ENCODE measurements at places on chromosomes 12 and 14.

GRCh38 chr14:29461101-29461500, 466.5 kb downstream of the PRKD1 start:
- DNase-seq: no peak

- no peak for DNase-seq
Observed at GRCh38 chr14:24147761-24148428, 597 bp downstream of the RNF31 start.

- DNase-seq: no peak
Observed at GRCh38 chr12:58097741-58098140, 156.4 kb downstream of the ATP23 start.

- DNase-seq: no peak
Observed at GRCh38 chr12:103518899-103519298, 23.1 kb upstream of the C12orf42 start.

- no peak for DNase-seq
Observed at GRCh38 chr12:6228535-6229223, 28.5 kb downstream of the CD9 start.

DNA sequence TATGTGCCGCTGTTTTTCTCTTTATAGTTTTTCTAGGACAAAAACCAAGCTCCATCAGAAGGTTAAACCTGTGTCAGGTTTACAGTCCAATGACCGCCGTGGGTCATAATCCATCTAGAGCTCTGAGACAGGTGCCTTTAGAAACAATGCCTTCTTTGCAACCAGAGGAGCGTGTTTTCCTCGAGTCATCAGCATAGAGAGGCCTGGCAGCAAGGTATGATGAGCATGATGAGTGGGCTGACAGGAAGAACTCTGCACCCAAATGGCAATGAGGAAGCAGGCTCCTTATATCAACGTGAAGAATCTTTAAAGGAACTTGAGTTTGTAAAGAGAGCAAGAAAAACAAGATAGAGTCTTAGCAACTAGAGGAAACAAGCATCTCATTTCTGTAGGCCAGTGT, 60.5 kb upstream of the NUDT4 start:
- no peak for DNase-seq

DNA sequence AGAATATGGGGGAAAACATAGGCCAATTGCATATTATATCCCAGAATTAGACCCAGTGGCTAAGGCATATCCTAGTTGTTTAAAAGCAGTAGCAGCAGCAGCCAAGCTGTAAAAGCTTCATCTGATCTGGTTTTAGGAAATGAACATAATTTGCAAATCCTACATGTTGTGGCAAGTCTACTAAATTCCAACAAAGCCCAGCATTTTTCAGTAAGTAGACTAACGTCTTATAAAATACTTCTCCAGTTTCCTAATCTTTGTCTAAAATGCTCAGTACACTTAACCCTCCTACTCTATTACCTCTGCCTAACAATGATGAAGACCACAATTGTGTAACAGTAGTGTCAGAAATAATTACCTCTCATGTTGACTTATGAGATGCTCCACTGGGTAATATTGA, 70.9 kb upstream of the RERGL start:
- DNase-seq: no peak

DNA sequence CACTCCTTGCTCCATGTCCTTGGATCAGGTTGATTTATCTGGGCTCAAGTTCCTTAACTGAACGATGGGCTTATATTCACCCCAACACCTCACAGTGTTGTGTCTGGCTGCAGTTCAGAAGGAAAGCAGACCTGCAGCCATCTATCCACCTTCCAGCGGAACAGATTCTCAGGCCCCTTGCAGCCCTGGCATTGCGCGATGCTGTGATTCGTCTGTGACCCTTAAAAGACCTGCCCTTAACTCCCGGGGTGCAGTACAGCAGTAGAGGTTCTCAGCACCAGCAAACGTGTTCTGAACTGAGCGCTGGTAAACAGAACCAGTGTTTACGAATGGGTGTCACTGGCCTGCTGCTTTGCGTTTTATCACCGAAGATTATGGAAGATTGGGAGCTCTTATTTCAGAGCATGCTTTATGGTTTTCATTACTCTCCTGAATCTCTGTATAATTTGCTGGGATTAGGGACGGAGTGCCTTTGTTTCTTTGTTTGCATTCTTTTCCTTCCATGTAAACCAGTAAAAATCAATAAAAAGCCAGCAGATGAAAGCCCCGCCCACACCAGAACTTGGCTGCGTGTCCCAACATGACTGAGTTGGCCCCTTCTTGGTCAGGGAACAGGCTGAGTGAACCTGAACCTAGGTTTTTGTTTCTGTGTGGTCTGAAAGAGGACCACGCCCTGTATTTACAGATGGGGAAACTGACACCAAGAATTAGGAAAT, 286.7 kb upstream of the CRY1 start:
- no peak for DNase-seq

- DNase-seq: no peak
Observed at GRCh38 chr12:55743406-55744339, 751 bp downstream of the GDF11 start.

GRCh38 chr12:15225136-15225862, 4.1 kb upstream of the RERG start:
- DNase-seq: no peak

DNA sequence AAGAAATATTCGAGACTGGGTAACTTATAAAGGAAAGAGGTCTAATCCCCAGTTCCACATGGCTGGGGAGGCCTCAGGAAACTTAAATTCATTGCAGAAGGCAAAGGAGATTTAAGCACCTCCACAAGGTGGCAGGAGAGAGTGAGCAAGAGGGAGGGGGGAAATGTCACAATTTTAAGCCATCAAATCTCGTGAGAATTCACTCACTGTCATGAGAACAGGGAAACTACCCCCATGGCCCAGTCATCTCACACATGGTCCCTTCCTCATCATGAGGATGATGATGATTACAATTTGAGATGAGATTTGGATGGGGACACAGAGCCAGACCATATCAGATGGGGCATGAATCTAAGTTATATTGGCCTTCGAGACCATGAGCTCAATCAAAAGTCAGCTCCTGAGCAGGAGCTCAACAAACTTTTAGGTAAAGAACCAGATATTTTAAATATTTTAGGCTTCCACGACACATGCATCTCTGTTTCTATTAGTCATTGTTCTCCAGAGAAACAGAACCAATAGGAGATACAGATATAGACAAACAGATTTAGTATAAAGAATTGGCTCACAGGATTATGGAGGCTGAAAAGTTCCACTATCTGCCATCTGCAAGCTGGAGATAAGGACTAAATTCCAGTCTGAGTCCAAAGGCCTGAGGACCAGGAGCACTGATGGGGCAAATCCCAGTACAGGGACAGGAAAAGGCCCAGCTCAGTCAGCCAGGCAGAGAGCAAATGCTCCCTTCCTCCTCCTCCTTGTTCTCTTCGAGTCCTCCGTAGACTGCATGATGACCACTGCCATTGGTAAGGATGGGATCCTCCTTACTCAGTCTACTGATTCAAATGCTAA, 24.9 kb downstream of the DGLUCY start:
- no peak for DNase-seq

GRCh38 chr12:47899466-47899865, 5.3 kb downstream of the VDR start:
- no peak for DNase-seq

GRCh38 chr14:92122761-92123160, 992 bp downstream of the CPSF2 start:
- no peak for DNase-seq

DNA sequence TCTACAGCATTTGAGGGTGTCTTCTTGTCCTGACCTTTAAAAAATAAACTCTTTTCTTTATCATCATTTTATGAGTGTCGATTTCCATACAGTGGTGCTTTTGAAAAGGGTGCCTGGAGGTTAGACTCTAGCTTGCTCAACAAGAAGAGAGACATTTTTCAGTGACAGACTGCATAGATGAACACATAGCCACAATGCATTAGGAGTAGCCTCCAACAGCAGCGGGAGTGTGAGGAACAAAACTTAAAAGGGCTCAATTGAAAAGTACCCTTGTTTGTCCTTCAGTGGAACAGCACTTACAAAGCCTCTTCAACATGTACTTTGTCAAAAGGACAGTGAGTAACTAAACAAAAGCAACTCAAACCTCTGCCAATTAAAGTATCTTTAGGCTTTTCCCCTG, 119.3 kb downstream of the SOX5 start:
- no peak for DNase-seq

GRCh38 chr12:46358791-46359666, 13.5 kb downstream of the SLC38A2 start:
- no peak for DNase-seq

DNA sequence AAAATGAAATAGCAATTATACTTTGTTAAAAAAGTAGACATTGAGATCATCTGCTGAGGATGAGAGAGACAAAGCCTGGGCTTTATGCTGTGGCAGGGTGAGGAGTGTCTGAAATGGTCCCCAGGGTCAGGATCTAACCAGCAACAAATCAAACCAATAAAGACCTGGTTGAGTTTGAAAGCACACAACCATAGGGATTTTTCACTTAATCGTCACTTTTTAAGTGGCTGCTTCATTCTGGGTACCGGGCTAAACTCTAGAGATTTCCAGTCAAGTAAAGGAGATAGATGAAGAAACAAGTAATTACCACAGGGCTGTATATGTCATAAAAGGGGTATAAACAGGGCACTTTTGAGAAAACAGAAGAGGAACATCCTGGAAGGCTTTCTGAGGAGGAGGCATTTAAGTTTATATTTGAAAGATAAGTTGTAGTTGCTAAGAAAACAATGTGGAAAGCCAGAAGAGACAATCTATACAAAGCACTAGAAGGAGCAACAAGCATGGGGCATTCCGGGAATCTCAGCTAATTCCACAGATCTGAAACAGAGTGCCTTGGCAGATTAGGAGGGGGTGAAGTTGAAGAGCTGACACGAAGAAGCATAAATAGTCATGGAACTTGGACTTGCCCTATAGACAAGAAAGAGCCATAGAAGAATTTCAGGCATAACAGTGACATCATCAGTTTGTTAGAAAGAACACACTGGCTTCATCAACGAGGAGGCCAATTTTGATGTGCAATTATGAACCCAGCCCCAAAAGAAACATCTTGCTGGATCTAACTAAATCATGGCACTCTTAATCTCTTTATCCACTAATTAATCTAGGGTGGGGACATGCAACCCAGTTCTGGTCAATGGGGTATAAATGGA, 46.9 kb upstream of the FRS2 start:
- no peak for DNase-seq

DNA sequence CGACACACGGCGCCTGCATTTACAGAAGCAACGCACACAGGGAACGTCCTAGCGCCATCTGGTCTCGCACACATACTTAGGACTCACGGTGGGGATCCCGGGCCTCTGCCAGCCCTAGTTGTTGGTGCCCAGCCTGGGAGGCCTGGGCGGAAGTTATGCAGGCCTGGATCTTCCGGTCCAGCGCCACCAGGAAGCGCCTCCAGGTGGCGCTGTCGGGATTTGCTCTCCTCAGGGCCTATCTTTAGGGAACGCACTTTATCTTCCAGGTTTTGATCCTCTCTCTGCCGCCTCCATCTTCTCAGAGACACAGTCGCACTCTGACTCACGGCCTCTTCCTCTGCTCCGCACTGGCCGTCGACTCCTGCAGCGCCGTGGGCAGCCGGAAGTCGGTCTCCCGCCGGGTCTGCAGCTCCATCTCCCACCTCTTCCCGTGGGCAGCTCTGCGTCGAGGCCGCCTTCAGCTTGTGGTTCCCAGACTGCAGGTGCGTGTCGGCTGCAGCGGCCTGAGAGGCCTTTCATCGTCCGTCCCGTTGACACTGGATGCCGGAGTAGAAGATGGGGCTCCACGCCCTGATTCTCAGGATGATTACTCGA, 760.4 kb downstream of the TMEM121 start:
- no peak for DNase-seq

DNA sequence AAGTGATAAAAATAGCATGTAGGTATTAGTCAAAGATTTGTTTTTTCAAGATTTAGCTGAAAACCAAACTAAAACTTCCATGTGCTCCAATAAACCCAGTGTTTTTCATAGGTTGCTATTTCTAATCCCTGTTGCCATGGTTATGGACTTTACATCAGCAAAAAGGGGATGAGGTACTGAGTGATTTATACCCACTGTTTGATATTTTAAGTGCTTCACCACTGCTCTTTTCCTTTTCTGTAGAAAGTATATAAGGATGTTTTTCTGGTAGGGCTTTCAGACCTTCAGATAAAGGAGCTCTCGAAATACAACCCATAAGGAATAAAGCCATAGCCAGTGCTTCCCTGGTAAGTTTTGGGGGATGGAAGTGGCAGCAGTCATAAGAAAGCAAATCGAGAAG, at the start of gene OTOGL:
Gene OTOGL (plus strand): TSS at position 279 of the 400 bp plus-strand sequence. CDS start 109,895 bp downstream, outside the sequence.
- DNase-seq: no peak

DNA sequence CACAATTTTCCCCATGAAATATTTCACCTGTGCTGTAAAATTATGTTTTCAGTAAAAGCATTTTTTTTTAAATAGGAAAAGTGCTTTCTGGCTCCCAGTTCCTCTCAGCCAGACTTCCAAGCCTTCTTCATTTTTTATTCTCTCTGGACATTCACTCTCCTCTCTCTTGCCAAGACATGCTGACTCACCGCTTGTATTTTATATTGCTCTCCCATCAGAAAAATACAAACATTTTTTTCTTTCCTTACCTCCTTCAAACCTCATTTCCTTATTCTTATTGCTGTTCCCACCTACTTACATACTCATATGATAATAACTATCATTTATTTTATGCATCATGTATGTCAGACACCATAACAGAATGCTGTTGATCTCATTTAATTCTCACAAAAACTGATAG, 37.7 kb upstream of the ZNF641 start:
- no peak for DNase-seq

- no peak for DNase-seq
Observed at GRCh38 chr12:11431486-11431885, 36.1 kb upstream of the PRB2 start.

- no peak for DNase-seq
Observed at GRCh38 chr12:29662734-29663323, 120.9 kb downstream of the TMTC1 start.

- DNase-seq: no peak
Observed at GRCh38 chr12:115990241-115990640, 287.3 kb downstream of the MED13L start.

- DNase-seq: no peak
Observed at GRCh38 chr14:100403802-100404365, 80.7 kb downstream of the SLC25A47 start.

- no peak for DNase-seq
Observed at GRCh38 chr14:84282618-84283017, 1247.3 kb upstream of the FLRT2 start.

DNA sequence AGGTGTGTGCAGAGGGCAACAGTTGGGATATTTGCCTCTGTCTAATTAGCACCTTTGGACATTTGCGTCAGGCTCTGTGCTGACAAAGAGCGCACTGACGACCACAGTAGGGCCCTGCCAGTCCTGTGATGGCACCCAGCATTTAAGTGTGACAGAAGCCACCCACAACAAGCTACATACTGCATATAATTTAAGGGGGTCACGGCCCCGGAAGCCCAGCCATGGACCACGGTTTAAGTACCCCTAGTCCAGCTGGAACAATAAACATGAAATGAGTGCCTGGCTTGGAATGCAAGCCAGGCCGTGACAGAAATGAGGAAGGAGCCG, 16.8 kb upstream of the DYNC1H1 start:
- DNase-seq: no peak

Measured in C1 segment of cervical spinal cord (tissue), 14 donors.